ENCODE measurements at places on chromosomes 12 and 14. TPM values are rescaled to one million over a fixed set of nuclear protein-coding genes. Genes with fewer than 3 reads are reported as not detected.

FOXG1 gene
- total RNA-seq, result not detected

GRCh38 chr12:47397664-47398281, 308.1 kb downstream of the RPAP3 start:
- H3K4me1 ChIP-seq, result peaks cover 41% of the 10 kb centered on the region
- H3K27ac ChIP-seq, result no peak overlapping the region
- DNase-seq, result peak; percentile 50
- no peaks in the 10 kb centered on the region for H3K36me3 ChIP-seq
- no peaks in the 10 kb centered on the region for H3K27me3 ChIP-seq

TAS2R46 gene
- 1.7 TPM for total RNA-seq

DNA sequence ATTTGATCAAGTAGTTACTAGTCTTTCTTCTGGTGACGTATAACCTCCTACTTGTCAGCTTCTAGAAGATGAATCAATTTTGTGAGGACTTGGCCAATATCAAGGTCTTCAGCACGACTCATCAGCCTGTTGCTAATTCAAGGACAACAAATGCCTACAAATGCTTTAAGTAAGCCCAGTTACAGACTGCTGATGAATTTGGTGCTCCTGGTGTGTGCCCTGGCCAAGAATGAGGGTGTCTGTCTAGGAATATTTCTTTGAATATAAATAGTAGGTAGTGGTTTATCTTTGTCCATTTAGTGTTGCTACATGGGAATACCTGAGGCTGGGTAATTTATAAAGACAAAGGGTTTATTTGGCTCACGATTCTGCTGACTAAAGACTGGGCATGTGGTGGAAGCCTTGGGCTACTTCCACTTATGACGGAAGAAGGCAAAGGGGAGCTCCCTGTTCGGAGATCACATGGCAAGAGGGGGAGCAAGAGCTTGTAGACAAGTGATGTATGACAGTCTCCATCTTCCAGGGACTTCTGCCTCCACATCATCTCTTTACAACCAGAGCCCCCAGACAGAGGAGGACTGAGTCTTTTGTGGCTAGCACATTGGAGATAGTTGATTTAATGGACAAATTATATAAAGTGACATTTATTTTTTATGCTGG, 180.2 kb downstream of the CRADD start:
- no peaks in the 10 kb centered on the region for H3K27me3 ChIP-seq
- no peak overlapping the region for H3K27ac ChIP-seq
- H3K4me1 ChIP-seq, result no peaks in the 10 kb centered on the region
- no peaks in the 10 kb centered on the region for H3K36me3 ChIP-seq
- H3K4me3 ChIP-seq, result no peak overlapping the region

- H3K27me3 ChIP-seq, result no peaks in the 10 kb centered on the region
- H3K27ac ChIP-seq, result no peak overlapping the region
- no peak overlapping the region for H3K4me3 ChIP-seq
- H3K36me3 ChIP-seq, result no peaks in the 10 kb centered on the region
Measured at GRCh38 chr12:60112763-60113162, 516.9 kb downstream of the SLC16A7 start.

GRCh38 chr12:49296034-49296835, 1.3 kb downstream of the PRPH start:
- DNase-seq, result peak; percentile 54
- H3K36me3 ChIP-seq, result no peaks in the 10 kb centered on the region
- H3K4me1 ChIP-seq, result peaks cover 10% of the 10 kb centered on the region
- no peak overlapping the region for H3K27ac ChIP-seq

DNA sequence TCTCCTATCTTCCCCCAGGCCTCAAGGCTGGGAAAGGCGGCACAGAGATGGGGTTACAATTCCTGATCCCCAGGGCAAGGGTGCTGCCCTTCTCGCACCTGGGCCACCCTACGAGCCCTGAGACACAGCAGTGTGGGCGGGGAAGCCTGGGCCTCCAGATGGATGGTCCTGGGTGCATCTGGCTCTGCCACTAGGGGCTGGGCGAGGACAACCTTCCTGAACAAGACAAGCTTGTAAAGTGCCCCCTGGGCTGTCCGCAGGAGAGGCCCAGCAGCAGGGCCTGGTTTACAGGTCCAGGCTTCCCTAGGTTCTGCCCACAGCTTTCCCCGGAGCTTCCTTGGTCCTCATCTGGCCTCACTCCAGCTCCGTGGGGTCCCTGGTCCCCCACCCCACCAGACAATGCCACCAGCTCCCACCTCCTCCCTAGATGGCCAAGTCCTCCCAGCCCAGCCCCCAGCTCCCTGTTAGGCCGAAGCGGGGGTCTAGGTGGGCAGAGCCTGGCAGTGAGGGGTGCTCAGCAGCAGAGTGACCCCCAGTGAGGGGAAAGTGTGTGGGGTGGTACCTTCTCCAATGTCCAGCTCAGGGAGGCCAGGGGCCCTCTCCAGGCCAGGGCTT, 8.9 kb downstream of the ARL6IP4 start:
- no peak for DNase-seq
- no peaks in the 10 kb centered on the region for H3K4me1 ChIP-seq
- no peak overlapping the region for H3K27ac ChIP-seq
- no peaks in the 10 kb centered on the region for H3K27me3 ChIP-seq
- H3K4me3 ChIP-seq, result no peak overlapping the region
- H3K36me3 ChIP-seq, result peaks cover 11% of the 10 kb centered on the region

GRCh38 chr12:108357834-108358579, 18.9 kb upstream of the CMKLR1 start:
- H3K27me3 ChIP-seq, result no peaks in the 10 kb centered on the region
- no peak for DNase-seq
- H3K27ac ChIP-seq, result no peak overlapping the region
- no peaks in the 10 kb centered on the region for H3K36me3 ChIP-seq

GRCh38 chr12:19248929-19249602, 119.5 kb downstream of the PLEKHA5 start:
- no peak overlapping the region for H3K27ac ChIP-seq
- H3K27me3 ChIP-seq, result no peaks in the 10 kb centered on the region
- no peaks in the 10 kb centered on the region for H3K4me1 ChIP-seq
- H3K36me3 ChIP-seq, result no peaks in the 10 kb centered on the region
- no peak overlapping the region for H3K4me3 ChIP-seq

- H3K4me3 ChIP-seq, result peak within 1 kb of the TSS; percentile 56
- peak within 1 kb of the TSS; percentile 64 for H3K27ac ChIP-seq
- H3K36me3 ChIP-seq, result no peaks in the 10 kb centered on the region
- no peaks in the 10 kb centered on the region for H3K27me3 ChIP-seq
- H3K4me1 ChIP-seq, result peaks cover 57% of the 10 kb centered on the region
Measured at GRCh38 chr12:105330283-105330930, at the start of gene C12orf75. Gene C12orf75 (plus strand): TSS chr12:105330691. CDS start chr12:105330892, 201 bp downstream.

KRT5 gene
- not detected for total RNA-seq

LRRC9 gene
- total RNA-seq, result not detected

ZNF26 gene
- total RNA-seq, result 38.8 TPM

CLEC4A gene
- total RNA-seq, result 2.2 TPM

DNA sequence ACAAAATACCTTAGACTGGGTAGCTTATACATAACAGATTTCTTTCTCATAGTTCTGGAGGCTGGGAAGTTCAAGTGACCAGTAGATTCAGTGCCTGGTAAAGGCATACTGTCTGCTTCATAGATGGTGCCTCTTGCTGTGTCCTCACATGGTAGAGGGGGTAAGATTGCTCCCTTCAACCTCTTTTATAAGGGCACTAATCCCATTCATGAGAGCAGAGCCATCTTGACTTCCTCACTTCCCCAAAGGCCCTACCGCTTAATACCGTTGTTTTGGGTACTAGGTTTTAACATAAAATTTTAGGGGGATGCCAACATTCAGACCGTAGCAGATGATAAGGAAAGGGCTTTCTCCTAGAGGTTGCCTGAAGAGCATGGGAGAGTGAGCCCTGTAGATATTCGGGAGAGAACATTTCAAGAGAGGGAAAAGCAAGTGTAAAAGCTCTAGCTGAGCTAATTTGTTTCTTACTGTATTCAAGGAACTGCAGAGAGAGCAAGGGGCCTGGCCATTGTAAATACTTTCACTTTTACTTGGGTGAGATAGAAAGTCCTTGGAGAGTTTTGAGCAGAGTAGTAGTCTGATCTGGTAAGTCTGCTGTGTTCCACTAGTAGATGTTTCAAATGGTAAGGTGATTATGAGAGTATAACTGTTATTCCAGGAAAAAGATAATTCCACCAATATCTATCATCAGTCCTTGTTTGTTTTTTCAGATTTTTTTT, 27.3 kb downstream of the FRS2 start:
- DNase-seq, result peak; percentile 4
- no peak overlapping the region for H3K27ac ChIP-seq
- H3K27me3 ChIP-seq, result no peaks in the 10 kb centered on the region
- H3K36me3 ChIP-seq, result no peaks in the 10 kb centered on the region
- H3K4me1 ChIP-seq, result peaks cover 9% of the 10 kb centered on the region

DNA sequence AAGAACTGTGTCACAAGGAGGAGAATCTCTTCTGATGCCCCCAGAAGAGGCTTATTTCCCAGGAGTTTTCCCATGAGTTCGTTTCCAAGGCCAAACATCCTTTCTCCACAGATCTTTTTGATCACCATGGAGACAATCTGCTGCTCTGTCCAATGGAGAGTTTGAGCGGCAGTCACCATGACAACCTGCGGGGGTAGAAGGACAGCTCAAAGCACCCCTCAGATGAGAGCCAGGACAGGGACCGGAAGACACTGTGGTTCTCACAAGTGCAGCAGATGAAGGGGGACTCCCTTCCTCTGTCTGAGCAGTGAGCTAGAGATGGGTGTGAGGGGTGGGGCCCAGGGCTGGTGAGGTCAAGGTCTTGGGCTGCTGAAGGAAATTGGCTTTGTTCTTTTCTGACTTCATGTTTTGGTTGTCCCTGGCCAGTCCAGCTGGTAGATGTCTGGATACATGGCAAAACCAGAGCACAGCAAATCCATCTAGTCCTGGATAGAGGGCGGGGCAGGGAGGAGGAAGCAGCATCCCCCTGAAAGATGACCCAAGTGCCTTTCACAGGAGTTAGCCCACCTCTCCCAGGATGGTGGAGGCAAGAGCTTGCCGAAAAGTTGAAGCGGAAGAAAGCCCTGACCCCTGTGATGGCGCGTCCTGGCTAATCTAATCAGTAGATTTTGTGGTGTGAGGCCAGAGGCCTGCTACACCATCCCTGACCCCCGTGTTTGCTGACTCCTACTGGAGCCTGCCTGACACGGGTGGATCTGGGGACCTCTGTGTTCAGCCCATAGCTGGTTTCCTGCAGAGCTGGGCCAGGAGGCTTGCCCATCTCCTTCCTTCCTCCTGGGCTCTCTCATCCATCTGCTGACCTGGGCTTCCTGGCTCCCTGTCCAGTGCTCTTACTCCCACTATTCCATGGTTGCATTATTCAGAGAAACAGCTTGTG, 24.4 kb downstream of the DHRS2 start:
- no peaks in the 10 kb centered on the region for H3K36me3 ChIP-seq
- H3K4me3 ChIP-seq, result no peak overlapping the region
- DNase-seq, result no peak
- peaks cover 3% of the 10 kb centered on the region for H3K27me3 ChIP-seq

GRCh38 chr12:93229494-93230325, 148.0 kb upstream of the NUDT4 start:
- H3K27me3 ChIP-seq, result no peaks in the 10 kb centered on the region
- H3K4me3 ChIP-seq, result no peak overlapping the region
- no peak overlapping the region for H3K27ac ChIP-seq
- no peaks in the 10 kb centered on the region for H3K4me1 ChIP-seq
- DNase-seq, result no peak
- H3K36me3 ChIP-seq, result no peaks in the 10 kb centered on the region

GRCh38 chr14:96582995-96583394, 80.8 kb downstream of the PAPOLA start:
- no peak overlapping the region for H3K4me3 ChIP-seq
- no peak overlapping the region for H3K27ac ChIP-seq
- DNase-seq, result no peak
- H3K36me3 ChIP-seq, result no peaks in the 10 kb centered on the region

MAP3K9 gene
- total RNA-seq, result 5.3 TPM

DNA sequence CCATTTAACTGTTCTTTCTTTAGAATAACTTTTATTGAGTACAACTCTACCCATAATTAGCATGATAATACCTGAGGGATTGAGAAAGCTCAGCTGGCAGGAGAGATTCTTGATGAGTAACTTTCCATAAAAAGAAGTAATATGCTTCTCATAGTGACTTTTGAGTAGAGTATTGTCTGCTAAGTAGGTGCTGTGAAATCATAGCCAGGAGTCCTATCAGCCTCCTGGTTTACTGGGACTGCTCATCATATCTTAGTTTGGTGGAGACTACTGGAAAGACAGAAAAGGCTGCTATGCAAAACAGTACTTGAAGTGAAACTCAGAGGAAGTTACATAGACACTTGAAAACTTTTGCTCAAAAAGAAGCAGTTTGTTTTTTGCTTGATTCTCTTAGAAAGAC, 113.3 kb upstream of the ATP2B1 start:
- H3K36me3 ChIP-seq, result no peaks in the 10 kb centered on the region
- H3K27ac ChIP-seq, result no peak overlapping the region
- no peak for DNase-seq
- H3K27me3 ChIP-seq, result no peaks in the 10 kb centered on the region
- H3K4me1 ChIP-seq, result no peaks in the 10 kb centered on the region

IL31 gene
- not detected for total RNA-seq

DNA sequence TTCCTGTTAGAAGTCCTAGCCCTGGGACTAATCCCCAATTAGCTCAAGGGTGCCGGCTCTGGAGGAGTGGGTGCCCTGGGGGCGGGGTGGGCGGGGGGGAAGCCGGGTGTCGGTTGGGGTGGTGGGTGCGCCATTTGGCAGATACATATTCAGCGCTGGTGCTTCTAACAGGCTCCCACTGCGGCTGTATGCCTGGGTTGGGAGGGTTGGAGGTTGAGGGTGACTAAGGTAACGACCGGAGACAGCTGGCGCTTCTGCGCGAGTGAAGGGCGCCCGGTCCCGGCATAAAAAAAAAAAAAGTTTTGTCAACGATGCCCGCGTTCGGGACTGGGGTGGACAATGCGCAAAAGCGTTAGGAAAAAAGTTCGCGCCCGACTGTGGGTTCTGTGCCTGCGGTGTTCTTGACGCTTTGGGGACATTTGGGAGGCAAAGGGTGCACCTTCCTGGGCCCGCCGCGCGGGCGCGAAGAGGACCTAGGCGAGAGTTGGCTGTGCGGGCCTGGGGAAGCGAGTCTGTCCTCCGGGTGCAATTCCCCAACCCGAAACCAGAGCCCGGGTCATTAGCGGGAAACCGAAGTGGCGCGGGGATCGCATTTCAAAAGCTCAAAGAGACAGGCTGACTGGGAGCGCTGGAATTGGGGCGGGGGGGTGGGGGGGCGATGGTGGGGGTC, 19.2 kb downstream of the TBX3 start:
- DNase-seq, result no peak
- no peak overlapping the region for H3K4me3 ChIP-seq
- H3K27ac ChIP-seq, result no peak overlapping the region
